ENCODE measurements at places on chromosomes 3 and 15. TPM values are rescaled to one million over a fixed set of nuclear protein-coding genes. Genes with fewer than 3 reads are reported as not detected.

Gene OCA2
- 0.10 TPM for total RNA-seq

Gene PLA2G4E
- 0.06 TPM for total RNA-seq

Gene TPRG1
- 1.3 TPM for total RNA-seq

Gene SLC22A13
- total RNA-seq, result not detected

Gene PLXND1
- total RNA-seq, result 54.7 TPM

Gene SNX22
- 4.2 TPM for total RNA-seq

Gene PCOLCE2
- 152 TPM for total RNA-seq

Gene FOXB1
- not detected for total RNA-seq

DNA sequence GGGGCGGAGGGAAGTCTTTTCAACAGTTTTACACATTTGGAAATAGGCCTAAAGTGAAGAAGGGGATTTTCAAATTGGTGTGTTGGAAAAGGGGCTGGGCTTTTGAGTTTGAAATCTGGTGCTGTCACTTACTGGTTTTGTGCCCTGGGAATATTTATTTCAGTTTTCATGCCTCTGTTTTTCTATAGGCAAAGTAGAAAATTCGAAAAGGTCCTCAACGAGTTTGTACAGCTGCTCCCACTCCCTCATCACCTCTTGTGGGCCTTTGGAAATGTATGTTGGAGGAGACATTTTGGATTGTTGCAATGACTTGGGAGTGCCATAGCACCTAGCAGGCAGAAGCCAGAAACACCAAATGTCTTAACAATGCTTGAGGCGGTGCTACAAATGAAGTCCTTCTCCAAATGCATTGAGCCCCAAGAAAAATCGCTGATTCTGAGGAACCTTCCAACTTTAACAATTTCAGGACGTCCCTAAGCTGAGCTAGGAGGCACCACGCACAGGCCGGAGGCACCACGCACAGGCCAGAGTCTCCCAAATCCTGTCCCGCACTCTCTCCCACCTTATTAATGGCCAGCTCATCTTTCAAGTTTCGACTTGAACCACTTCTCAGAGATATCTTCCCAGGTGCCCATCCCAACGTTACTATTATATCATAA lies 639 bp upstream of the POLR2M start:
- DNase-seq, result no peak

DNA sequence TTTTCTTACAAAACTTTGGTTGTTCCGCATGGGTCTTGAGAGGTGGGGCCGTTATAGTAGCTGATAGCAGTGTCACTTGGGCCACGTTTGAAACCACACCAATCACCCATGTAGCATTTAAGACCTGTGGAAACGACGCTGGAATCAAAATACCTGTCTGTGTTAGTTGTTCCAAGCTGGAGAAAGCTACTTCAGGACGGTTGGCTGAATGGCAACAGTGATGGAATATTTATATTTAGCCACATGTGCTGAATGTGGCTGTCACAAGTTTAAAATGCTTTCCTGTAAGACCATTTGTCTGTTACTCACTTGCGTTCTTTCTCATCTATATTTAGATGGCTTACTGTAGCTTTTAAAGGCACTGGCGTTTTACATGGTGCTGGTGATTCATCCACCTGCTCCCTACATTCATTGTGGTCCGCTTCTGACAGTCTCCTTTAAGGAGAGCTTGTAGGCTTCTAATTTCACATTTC lies 1.4 kb downstream of the DNAJA4 start:
- no peak for DNase-seq

- peak; percentile 62 for DNase-seq
Observed at GRCh38 chr15:57496946-57497869, 94.5 kb upstream of the MYZAP start.

DNA sequence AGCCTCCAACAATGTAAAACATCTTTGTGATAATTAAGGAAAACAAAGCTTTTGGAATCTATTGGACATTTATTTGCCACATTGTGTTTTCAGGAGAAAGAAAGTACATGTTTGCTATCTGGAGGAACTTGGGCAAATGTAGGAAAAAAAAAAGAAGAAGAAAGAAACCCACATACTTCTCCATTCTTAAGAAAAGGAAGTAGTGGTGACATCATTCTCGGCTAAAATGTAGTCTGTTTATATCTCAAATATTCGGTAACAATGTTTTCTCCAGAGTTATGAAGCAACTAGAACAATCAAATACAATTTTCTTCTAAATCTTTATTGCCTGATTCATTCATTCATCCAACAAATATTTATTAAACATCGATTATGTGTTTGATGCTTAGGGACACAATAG lies 2.3 kb upstream of the TGFBR2 start:
- DNase-seq, result no peak

DNA sequence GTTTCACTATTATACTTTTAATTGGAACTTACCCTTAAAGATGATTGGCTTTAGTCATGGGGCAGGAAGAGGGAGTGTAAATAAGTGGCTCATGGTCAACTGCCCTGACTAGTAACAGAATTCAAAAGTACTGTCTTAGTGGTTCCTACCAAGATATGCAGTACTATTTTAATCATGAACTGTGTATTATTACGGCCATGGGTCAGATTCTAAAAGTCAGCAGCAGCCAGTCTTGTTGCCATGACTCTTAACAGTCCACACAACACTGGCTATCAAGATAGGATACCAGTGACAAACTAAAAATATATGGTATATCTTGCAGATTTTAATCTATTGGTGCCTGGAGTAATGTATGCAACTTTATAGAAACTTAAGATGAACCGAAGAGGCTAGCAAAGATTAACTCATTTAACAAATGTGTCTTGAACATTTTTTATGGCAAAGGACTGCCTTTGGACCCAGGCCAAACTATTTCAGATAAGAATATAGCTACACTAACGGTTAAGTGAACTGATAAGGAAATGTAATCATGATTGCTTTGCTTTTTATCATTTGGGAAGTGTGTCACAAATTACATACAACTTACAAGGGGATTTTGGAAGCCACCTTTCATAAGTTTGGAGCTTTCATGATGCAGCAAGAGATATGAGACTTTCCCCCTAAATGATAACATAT lies 163.7 kb downstream of the TCF12 start:
- DNase-seq, result no peak

DNA sequence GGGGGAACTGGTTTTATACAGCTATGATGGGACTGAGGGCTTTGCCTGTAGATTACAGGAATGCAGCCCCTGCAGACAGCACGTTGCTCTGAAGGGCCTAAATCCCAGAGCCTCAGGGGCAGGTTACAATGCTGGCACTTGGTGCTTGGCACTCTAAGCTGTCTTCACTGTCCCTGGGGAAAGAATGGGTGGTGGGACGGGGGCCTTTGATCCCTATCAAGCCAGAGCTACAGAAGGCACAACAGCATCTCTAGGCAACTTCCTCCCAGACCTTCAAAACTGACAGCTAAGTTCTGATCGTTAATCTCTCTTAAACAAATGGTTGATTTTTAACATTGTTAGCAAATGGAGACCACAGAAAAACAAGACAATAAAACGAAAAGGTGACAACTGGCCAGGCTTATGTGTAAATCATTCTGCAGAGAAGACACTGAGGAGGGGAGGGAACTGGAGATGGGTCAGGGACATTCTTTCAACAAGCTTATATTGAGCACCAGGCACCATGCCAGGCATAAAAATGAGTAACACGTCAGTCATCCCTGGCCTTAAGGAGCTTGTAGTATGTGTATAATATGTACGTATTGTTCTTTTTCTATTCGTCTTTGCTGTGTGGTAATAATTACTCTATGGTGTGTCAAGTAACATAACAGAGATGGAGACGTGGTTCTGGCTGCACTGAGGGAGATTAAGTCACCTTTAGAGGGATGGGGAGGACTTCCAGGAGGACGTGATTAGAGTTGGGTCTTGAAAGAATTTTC lies 49.1 kb downstream of the CA12 start:
- no peak for DNase-seq

- DNase-seq, result no peak
Observed at GRCh38 chr15:78419367-78419766, 18.6 kb upstream of the IREB2 start.

DNA sequence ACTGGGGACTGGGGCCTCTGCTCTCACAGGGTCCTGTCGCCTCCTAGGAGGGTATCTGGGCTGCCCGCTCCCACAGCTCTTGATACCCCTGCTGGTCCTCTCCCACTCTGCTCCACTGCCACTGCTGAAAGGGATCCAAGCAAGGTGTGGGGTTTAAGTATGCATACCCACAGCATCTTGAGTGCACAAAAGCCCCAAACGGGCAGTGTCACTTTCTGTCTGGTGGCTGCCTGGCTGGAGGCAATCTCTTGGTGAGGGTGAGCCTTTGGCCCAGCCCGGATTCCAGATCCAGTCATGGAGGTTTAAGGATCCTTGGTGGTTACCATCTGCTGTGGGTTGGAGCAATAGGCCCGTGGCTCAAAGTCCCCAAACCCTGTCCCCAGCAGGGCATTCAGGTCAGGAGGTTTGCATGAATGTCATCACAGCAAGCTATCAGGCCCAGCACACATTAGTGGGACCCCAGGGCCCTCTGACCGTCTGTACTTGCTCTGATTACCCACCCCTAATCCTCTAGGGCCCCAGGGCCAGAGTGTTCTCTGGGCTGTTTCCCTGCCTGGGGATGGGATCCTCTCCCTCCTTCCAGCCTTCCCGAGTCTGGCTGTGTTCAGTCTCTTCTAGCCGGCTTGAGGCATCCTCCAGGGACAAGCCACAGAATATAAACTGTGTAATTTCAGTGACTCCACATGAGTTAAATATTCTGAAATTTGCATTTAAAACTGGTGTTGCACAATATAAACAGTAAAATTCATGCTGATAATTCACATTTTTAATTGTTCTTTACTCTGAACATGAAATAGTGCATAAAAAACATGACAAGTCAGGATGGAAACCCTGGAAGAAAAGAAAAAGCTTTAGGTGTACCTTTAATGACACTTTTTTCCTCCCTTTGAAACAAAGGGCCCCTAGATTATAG lies 4.9 kb upstream of the TJP1 start:
- no peak for DNase-seq

- no peak for DNase-seq
Observed at GRCh38 chr3:61855211-61855610, 293.8 kb downstream of the PTPRG start.

DNA sequence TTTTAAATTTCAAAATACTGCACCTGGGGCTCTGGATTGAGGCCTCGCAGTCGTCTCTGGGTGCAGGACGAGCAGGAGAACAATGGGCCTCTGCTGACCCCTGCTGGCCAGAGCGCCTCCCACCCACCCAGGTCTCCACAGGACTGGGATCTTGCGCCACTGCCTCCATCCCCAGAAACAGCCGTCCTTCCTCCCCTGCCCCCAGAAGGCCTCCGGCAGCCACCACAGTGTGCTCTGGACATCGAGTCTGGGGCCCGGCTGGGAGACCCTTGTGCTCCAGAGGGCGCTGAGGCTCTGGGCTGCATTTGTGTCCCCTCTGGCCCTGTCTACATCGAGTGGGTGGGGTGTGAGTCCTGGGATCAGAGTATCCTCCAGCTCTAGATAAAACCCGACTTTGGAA lies 6.7 kb upstream of the ACSBG1 start:
- peak; percentile 91 for DNase-seq

GRCh38 chr15:74389241-74390048 lies 22.0 kb upstream of the CYP11A1 start:
- DNase-seq, result no peak

DNA sequence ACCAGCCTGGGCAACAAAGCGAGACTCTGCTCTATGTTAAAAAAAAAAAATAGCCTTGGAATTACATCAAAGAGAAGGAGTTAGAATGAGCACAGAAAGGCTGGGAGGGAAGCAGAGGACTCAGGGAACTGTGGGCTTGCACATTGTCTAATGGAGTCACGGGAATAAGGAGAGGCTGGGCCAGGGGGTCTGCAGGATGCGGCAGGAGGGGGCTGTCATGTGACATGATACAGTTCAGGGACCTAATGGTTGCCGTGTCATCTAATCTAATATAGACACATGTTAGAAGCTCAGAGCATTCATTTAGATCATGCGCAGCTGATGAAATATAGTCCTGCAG lies 32.5 kb downstream of the GRK7 start:
- DNase-seq, result no peak

- no peak for DNase-seq
Observed at GRCh38 chr3:124685481-124685880, 44.8 kb upstream of the UMPS start.

DNA sequence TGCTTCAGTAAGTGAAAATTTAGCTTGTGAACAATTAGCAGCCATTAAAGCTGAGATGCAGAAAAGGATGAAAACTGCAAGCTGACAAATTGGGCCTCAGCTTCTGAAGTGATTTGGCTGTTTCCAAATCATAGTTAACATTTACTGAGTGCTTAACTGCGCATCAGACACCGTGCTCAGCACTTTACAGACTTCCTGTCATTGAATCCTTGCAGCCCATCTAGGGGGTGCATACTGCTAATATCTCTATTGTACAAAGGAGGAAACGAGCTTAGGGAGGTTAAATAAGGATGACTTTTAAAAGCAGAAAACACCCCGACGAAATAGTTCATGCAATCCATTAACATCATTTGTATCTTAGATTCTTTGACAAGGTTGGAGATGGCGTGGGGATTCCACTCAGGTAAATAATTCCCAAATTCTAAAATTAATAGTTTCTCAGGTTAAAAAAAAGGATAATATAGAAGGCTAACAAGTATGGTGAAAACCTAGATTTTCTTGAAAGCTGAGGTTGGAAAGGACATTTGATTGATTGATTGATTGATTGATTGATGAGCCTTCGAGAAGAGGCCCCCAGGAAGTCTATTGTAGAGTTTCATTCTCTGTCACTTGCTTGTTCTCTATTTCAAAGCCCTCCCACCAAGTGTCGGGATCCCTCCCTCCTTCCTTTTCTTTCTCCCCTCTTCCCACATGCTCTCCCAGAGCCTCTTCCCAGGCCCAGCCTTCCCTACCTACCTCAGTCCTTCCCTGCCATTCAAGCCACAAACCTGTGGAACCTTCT lies 23.5 kb upstream of the EPHB3 start:
- DNase-seq, result no peak

DNA sequence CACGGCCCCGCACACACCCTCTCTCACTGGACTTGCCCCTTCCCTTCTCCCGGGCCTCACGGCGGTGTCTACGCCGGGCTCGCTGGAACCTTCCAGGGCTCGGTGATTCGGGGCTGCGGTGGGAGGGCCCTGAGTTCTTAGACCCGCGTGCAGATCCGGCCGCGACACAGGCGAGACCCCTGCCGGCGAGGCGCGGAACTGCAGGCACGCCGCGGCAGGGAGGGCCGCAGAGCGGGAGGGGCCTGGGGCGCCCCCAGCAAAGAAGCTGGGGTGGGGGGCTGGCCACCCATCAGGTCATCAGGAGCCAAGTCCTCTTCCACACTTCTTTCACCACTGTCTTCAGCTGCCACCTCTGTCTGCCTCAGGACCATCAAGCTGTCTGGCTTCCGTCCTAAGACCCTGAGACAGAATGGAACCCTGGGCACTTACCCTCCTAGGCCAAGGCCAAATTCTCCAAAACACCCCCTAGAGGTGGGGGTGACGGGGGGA lies 164.5 kb downstream of the XXYLT1 start:
- peak; percentile 75 for DNase-seq

All from heart left ventricle (tissue), 16 donors.